ENCODE measurements at places on chromosomes 3 and 15.

DNA sequence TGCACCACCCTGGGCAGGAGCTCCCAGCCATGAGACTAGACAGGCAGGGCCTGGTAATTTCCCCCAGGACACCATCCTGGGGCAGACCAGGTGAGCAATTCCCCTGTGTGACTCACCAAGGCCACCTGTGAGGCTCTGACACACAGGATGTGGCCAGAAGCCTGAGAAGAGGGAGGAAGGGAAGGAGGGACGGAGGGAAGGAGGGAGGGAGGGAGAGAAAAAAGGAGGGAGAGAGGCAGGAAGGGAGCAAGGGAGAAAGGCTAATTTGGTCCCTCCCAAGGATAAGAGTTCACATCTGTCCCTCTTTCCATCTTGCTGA is 25.9 kb downstream of the WNT7A start:
- DNase-seq = no peak

DNA sequence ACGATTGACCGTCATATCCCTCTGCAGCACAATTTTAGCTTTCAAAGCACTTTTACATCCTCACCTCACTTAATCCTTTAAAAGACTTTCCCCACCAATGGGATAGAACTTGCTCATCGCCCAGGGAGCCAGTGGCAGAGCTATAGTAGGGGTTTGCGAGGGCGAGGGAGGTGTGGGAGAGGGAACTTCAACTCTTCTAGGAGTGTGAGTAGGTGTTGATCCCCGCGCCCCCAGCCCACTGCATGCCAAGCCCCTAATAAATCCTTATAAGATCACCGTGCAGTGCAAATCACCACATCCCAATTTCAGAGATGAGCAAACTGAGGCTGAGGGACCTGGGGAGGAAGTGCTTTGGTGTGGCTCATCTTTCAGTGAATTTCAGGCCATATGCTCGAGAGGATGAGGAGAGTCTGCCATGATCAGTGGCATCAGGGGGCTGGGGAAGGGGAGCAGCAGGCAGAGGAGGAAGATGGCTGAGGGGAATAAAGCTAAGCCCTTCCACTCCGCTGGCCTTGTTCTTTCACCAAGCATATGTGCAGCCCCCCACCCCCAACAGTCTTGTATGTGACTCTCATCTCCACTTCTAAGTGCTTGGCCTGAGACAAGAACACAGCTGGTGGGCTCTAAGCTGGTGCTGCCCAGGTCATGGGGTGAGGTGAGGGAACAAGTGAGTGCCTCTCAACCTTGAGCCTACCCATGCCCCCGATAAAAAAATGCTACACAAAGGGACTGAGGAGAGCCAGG is 5.1 kb downstream of the INSYN1 start:
- DNase-seq = no peak

DNA sequence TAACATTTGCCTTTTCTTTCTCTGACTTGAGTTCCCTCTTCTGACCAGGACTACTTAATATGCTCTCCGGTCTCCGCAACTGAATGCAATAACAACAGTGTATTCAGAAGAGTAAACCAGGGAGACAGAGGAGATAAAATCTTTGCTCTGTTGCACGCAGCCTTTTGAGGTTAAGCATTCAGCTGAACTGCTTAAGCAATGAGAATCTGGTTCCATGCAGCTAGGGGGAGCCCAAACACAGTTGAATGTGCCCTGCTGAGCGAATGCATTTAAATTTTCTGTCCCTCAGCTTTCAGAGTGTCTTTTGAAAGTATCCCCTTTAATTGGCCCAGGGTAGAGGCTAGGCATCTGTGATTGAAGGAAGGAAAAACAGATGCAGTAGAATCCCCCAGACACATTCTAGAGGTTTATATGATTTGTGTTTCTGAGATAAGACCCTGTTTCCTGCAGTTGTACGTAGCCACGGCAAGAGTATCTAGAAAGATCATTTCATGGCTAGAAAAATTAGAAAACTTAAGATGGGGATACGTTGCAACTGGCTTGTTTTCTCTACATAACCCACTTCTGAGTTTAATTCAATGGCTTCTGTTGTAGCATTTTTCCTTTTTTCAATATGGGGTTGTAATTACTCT is 309.6 kb downstream of the TUSC7 start:
- no peak for DNase-seq

DNA sequence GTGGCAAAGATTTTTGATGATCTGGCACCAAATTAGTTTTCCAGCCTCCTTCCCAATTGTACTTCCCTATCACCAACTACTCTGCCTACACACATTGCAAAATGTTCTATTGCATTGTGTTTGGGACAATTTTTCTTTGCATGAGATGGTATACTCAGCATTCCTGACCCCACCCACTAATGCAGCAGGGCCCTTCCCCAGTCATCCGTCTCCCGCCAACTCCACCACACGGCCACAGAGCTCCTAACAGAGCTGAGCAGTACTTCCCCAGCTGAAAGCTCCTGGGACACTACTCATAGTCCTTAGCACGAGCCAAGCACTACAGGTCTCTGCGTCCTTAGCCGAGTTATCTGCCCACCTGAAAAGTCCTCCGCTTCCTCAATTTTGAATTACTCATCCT is 34.2 kb downstream of the TXNRD3 start:
- DNase-seq = no peak

DNA sequence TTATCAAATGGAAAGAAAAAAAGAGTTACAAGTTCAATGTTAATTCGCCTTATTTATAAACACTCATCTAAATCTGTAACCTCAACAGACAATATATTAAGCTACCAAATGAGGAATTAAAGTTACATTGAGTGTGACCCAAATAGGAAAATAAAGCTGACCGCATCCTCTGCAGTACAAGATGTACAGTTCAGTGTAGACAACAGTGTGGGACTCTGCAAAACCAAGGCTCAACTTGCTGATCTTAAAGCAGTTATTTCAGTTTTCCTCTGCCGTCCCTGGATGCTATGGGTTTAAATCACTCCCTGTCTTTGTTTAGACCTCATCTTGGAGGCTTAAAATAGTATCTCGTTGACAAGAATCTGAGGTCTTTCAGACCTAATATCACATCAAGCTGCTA is 458.8 kb downstream of the MECOM start:
- no peak for DNase-seq

DNA sequence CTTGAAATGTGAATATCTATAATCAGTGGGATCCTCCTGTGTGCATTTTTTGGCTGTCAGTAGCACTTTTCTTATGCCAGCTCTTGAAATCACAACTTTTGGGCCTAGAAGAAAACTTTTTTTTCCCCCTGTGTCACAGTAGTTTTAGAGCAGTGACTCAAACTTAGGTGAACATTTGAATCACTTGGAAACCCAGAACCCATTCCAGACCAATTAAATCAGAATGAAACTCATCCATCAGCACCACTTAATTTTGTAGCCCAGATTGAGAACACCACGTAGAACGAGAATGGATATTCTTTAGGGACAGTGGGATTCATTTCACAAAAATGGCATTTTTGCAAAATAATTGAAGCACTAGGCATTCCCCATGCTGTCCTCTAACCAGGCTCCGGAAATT is 224.8 kb upstream of the NANOGP8 start:
- no peak for DNase-seq
